Airway epithelial cell (primary cell): ENCODE measurements at places on chromosomes 2 and 18. TPM values are rescaled to one million over a fixed set of nuclear protein-coding genes. Genes with fewer than 3 reads are reported as not detected.

Gene EVX2
- not detected in 2 replicates for total RNA-seq

Gene CENPA
- 6.2 and 12.6 TPM in 2 replicates for total RNA-seq

Gene C2orf81
- total RNA-seq: 0.92 and 1.1 TPM in 2 replicates

Gene VWA3B
- not detected in 2 replicates for total RNA-seq

Gene GPBAR1
- total RNA-seq: 0.56 TPM in 1 of 2 replicates, not detected in the other

Gene FARSB
- total RNA-seq: 27.0 and 32.3 TPM in 2 replicates

Gene ALKAL2
- total RNA-seq: not detected in 2 replicates

Gene ATP8B1
- 16.1 and 23.5 TPM in 2 replicates for total RNA-seq

Gene CRACDL
- 2.6 and 3.6 TPM in 2 replicates for total RNA-seq

Gene STARD6
- 0.51 TPM in 1 of 2 replicates, not detected in the other for total RNA-seq

Gene DNER
- 3.1 and 5.1 TPM in 2 replicates for total RNA-seq

Gene CSRNP3
- total RNA-seq: 1.1 and 4.8 TPM in 2 replicates

Gene LBX2
- total RNA-seq: 0.56 TPM in 2 replicates

Gene LYPD6
- total RNA-seq: 0.56 and 1.8 TPM in 2 replicates

Gene RAD51AP2
- total RNA-seq: 0.05 and 0.14 TPM in 2 replicates

Gene CCBE1
- total RNA-seq: 0.85 and 3.0 TPM in 2 replicates

Gene ALK
- total RNA-seq: not detected in 2 replicates

Gene CTAGE1
- total RNA-seq: not detected in 2 replicates

Gene NYAP2
- total RNA-seq: not detected in 2 replicates

Gene SERPINB12
- total RNA-seq: 0.28 TPM in 1 of 2 replicates, not detected in the other

Gene POTEI
- total RNA-seq: not detected in 2 replicates

Gene CCDC141
- total RNA-seq: not detected in 2 replicates

Gene LCT
- total RNA-seq: not detected in 2 replicates

Gene BMP10
- total RNA-seq: not detected in 2 replicates

Gene ACMSD
- total RNA-seq: 0.46 TPM in 1 of 2 replicates, not detected in the other

Gene PPP3R1
- 18.2 and 22.5 TPM in 2 replicates for total RNA-seq

Gene SLC14A1
- total RNA-seq: not detected in 2 replicates

Gene SNTG2
- not detected in 2 replicates for total RNA-seq

Gene TCF23
- total RNA-seq: not detected in 2 replicates

Gene ERCC3
- total RNA-seq: 17.9 and 23.1 TPM in 2 replicates

Gene ESPNL
- 0.28 TPM in 1 of 2 replicates, not detected in the other for total RNA-seq

Gene TSPYL6
- not detected in 2 replicates for total RNA-seq

Gene NTSR2
- not detected in 2 replicates for total RNA-seq

Gene IMPACT
- 24.1 and 34.1 TPM in 2 replicates for total RNA-seq

Gene LAMA1
- total RNA-seq: 14.5 and 22.1 TPM in 2 replicates

Gene GALNT5
- 48.1 and 67.4 TPM in 2 replicates for total RNA-seq

Gene TNFRSF11A
- total RNA-seq: 3.5 and 4.0 TPM in 2 replicates

Gene CNPPD1
- total RNA-seq: 42.9 and 50.6 TPM in 2 replicates

Gene ALPG
- not detected in 2 replicates for total RNA-seq

Gene ACKR3
- 23.9 and 32.2 TPM in 2 replicates for total RNA-seq

Gene RFX8
- total RNA-seq: 0.09 and 0.85 TPM in 2 replicates

Gene FOXI3
- not detected in 2 replicates for total RNA-seq

Gene CCDC68
- 0.79 and 2.7 TPM in 2 replicates for total RNA-seq

Gene RTP5
- not detected in 2 replicates for total RNA-seq

Gene CHCHD5
- 27.1 and 39.4 TPM in 2 replicates for total RNA-seq

Gene NMUR1
- 0.05 TPM in 1 of 2 replicates, not detected in the other for total RNA-seq

Gene CDK15
- total RNA-seq: 0.46 TPM in 1 of 2 replicates, not detected in the other

Gene ERMN
- not detected in 2 replicates for total RNA-seq

Gene PHOSPHO2
- 1.9 and 2.0 TPM in 2 replicates for total RNA-seq

Gene SERPINB4
- 4.0 and 5.0 TPM in 2 replicates for total RNA-seq

Gene DES
- not detected in 2 replicates for total RNA-seq

Gene ELOA2
- total RNA-seq: not detected in 2 replicates

Gene CD302
- 1.1 and 1.8 TPM in 2 replicates for total RNA-seq

Gene EFHD1
- total RNA-seq: 0.21 and 0.84 TPM in 2 replicates

Gene CHRND
- not detected in 2 replicates for total RNA-seq

Gene FANCL
- 11.1 and 14.2 TPM in 2 replicates for total RNA-seq
